ENCODE measurements at places on chromosomes 5 and 9.
A peak's percentile ranks its signal among the peaks of the same experiment; 100 is the strongest.

GRCh38 chr5:14182761-14183160 lies 39.6 kb downstream of the TRIO start:
- no peak for DNase-seq

- no peak for DNase-seq
Measured at GRCh38 chr5:32307769-32308194, 5.0 kb downstream of the MTMR12 start.

- no peak for DNase-seq
Measured at GRCh38 chr9:87599901-87600610, 102.4 kb downstream of the DAPK1 start.

DNA sequence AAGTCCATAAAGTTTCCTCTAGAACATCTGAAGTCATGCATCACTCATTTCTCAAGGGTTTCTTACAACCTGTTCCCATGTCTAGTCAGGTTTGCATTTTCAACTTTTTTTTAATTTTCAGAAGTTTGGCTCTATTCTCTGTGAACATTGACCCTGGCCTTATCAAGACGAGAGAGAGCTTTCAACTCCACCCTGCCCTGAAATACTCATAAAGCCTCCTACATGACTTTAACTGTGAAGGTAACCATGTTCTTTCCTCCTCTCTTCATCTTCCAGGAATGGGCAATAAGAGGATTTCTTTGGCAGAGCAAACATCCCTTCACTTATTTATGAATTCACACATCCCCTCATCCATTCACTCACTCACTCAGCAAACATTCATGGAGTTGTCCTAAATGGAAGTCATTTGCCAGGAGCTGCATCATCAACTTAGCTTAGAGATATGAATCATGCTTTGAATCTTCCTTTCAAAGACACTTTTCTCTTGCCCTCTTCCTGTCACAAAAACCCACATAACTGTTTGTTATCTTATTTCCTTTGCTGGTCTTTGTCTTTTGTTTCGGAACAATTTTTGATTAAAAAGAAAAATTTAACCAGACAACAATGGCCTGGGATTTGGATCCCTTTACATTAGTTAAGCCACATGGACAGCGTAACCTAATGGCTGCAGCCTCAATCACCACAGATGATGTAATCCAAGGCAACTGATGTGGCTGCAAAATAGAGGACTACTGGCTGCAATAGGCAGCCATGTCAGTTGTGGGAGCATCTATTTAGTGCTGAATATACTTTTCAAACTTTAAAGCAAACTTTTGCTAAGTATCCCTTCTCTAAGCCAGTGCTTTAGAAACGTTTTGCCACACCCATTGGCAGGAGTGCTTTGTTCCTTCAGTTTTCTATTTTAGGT lies 43.0 kb upstream of the GNAQ start:
- no peak for DNase-seq

DNA sequence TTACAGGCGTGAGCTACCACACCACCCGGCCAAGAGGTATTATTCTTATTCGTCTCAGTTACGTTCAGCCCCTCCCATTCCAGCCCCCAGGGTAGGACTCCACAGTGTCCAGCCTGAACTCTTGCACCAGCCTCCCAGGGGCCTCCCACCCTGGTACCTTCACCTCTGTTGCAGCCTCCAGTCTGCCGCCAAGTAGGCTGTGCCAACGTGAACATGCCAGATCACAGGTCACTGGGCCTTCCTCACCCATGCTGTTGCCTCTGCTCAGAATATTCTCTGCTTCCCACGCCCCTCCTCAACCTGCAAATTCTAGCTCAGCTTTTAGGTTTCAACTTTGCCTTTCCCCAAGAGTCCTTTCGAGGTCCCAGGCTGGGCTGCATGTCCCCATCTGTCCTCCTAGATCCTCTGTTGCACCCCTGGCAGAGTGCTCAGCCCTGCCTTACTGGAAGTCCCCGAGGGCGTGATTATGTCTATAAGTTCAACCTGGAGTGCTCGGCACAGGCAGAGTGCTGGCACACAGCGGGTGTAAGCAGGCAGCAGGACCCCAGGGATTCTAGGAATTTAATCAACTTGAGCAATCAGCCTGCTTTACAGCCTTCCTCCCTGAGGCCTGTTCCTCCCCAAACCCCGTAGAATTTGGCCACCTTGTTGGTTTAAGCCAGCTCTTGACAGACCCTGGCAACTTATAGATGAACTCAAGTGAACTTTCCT lies 13.1 kb upstream of the STXBP1 start:
- DNase-seq = peak; percentile 88
